ENCODE measurements at places on chromosomes 11 and 22.

GRCh38 chr11:122220321-122220720, 104.3 kb upstream of the BLID start:
- DNase-seq, result peak; percentile 73

- DNase-seq, result peak; percentile 76
Observed at GRCh38 chr11:123973816-123974215, 3.8 kb downstream of the OR10S1 start.

- no peak for DNase-seq
Observed at GRCh38 chr11:6941970-6942369, 15.7 kb downstream of the ZNF215 start.

- DNase-seq, result no peak
Observed at GRCh38 chr11:109884501-109884900, 208.7 kb upstream of the ZC3H12C start.

GRCh38 chr22:44975427-44976262, 34.2 kb downstream of the PHF21B start:
- peak; percentile 81 for DNase-seq

- DNase-seq, result no peak
Observed at GRCh38 chr11:96021901-96022650, 98.2 kb upstream of the MTMR2 start.

DNA sequence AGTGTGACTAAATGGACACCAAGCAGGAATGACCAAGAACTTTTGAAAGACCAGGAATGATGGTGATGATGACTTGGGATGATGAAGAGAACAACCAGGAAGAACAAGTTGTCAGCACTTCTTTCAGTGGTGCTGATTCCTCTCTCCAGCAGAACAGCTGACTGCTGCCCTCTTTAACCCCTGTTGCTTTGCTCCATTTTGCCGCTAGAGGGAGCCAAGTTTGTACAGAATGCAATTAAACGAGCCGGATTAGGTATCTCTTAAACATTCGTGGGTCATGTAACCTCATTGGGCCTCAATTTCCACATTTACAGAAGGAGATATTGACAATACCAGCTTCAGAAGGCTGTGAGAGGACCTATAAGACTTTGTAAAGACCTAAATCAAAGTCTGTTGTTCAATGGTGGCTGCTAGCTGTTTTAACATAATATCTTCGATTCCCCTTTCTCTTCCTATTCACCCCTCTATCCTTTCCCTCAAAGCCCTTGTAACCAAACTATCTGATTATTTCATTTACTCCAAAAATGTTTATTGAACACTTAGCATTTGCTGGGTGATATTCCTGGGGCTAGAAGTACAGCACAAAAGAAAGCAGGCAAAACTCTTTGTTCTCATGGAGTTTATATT, 1.9 kb downstream of the OR4S1 start:
- DNase-seq, result peak; percentile 11

DNA sequence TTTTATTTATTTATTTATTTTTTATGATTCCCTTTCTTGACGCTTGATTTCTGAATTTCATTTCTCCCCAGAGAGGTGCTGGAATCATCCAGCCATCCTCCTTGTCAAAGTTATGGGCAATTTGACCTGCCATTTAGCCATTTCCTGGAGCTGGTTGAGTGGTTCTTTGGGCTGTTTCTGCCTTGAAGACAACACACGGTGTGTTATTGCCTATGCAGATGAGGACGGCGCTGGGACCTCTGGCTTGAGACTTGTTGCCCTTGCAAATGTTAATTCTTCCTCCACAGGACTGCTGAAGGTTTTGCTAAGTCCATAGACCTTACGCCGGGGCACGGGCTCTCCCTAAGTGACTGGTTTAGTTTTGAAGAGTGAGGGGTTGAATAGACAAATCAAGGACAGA, 147.9 kb upstream of the PLET1 start:
- no peak for DNase-seq

DNA sequence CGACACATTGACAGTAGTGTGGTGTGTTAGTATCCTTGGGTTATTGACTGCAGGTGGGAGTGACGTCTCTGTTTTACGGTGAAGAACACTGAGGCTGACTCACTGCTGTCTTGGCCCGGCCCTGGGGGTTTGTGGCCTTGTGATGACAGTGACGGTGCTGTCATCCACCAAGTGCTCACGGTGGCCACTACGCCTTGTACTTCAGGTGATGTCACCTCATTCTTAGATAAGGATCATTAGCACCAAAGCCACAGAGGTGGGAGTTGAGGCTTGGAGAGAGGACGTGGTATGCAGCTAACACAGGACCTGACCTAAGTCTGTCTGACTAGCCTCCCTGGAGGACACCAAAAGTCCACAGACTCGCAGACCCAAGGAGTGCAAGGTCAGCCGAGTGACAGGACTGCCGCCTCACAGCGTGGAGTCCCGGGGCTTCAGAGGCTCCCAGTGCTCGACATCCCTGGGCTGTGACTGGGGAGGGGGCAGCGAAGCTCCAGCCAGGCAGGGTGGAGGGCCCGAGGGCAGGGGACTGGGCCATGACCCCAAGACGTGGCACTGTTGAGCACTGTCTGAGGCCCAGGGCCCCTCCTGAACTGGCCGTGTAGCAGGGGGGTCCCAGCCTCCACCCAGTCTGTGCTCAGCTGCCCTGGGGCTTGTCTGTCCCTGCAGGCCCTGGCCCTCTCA, 56.5 kb downstream of the NAT10 start:
- peak; percentile 46 for DNase-seq

- DNase-seq, result peak; percentile 7
Observed at GRCh38 chr11:17473071-17473744, 3.4 kb downstream of the ABCC8 start.

DNA sequence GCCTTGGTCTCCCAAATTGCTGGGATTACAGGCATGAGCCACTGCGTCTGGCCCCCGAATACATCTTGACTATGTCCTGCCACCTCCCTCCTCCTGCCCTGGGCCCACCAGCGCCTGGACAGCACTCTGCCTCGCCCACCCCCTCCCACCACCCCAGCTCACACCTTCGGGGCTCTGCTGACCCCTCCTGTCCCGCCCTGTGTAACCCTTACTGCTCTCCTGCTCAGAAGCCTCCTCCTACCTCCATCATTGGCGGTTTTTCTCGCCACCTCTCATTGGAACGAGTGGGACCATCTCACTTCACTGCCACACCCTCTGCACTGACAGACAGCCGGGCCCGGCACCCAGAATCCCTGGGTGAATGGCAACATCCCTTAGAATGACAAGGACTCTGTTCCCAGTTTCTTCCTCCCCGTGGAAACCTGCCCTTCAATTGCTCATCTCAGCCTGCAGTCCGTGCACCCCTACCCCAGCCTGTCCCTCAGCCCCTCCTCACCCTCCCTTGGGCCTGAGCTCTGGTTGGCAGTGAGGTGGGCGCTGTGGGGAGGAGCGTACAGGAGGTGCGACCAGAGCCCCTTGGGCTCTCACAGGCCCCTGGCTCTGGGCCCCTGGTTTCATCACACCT, 32.2 kb downstream of the LRRC74B start:
- DNase-seq, result no peak

GRCh38 chr11:117449111-117449693, 121.5 kb downstream of the CEP164 start:
- no peak for DNase-seq

DNA sequence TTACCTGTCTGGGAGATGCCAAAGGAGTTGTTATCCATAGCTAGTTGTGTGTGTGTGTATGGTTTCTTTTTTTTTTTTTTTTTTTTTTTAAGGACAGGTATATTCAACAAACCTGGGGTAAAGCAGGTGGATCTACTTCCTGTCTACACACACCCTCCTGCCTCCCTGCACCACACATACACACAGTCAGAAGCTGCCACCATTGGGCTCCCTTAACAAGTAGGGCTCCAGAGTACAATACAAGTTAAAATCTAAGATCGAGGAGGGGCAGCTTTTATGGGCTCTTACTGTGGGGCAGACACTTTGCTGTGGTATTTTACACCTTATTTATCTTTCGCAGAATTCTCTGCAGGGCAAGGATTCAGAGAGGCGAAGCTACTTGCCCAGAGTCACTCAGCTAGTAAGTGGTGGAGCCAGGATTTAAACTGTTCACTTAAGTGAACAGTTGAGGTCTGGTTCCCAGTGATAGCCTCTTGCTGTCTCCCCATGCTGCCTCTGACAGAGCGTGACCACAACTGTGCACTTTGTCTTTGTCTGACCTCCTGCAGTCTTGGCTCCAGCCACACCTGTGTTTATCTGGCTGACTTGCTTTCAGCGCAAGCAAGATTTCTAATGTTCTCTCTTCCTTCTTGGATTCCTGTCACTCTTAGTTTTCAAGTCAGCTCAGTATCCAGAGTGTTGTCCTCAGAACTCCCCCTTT, 135.0 kb downstream of the CSNK2A3 start:
- DNase-seq, result no peak

DNA sequence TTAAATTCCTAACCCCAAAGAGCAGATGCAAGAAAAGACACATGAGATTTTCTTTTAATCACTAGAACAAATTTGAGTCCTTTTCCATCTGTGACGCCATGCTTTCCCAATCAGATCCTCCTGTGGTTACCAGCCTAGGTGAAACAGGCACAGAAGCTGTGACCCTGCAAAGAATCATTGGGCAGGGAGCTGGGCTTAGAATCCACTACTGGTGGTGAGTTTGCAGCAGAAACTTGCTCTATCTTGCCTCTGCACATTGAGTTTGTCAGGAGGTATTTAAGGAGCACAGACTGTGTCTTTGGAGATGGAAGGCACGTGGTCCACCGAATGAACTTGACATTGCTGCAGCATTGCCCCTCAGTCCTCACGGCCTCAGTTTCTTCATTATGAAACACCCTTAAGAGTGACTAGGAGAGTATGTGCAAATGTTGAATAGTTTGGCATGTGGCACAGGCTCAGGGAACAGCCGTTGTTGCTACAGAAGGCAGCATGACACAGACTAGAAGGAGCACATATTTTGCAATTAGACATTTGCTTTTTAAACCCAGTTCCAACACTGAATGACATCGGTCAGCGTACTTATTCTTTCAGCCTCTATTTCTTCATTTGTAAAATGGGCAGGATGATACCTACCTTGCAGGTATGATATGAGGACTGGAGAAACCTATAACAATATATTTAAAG, 127.6 kb downstream of the DBX1 start:
- no peak for DNase-seq

DNA sequence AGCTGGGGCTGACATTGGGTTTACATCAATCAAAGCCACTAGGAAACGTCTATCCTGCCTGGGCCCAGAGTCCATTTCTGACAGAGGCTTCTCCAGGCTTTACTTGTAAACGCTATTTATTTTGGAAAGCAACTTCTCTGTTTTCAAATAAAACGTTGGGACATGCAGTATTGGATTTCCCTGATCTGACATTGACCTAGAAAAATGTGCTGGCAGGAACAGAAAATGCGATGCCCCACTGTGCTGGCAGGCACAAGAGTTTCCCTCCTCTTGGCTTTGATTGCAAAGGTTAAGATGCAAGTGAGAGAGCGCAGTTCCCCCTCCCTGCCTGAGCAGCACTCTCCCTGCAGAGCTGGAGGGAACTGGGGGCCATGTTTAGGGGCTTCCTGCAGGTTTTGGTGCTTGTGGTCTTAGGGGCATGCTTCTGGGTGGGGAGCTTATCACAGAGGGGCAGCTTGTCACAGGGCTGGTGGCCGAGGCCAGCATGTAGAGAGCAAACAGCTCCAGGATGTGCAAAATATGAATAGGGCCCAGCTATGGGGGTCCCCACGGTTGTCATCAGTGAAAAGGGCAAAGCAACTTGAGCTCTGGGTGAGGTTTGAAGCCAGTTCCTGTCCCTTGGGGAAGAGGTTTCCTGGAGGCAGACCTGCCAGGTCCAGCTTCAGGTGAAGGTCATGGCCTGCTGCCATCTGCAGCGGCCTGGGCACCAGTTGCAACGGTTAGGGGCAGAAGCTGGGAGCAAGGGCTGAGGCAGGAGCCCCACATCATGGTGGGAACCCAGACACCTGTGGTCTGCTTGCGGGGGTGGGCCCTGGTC, 42.3 kb upstream of the DKK3 start:
- no peak for DNase-seq

GRCh38 chr11:109704432-109704831, 282.4 kb downstream of the C11orf87 start:
- no peak for DNase-seq

- DNase-seq, result no peak
Observed at GRCh38 chr11:46522682-46523281, 71.0 kb downstream of the AMBRA1 start.

- DNase-seq, result no peak
Observed at GRCh38 chr11:34911676-34912075, 4.5 kb downstream of the APIP start.

DNA sequence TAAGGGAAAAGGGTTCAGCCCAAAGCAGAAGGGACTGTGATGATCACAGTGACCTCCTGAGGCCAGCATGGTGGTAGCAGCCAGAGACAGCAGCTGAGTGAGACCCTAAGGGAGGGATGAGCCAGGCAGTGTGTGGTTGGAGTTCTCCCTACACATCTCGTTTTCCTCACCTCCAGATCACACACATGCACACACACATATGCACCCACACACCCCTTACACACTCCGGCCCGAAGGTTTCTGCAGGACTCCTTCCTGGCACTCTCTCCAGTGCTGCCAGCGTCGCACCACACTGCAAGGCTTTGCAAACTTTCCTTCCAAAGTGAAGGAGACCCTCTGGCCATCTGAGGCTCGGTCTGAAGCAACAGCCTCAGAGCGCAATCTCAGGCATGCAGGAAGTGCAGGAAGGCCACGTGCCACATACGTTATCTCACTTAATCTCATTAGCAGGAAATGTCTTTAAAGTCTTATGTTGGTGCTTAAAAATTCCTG, 26.9 kb upstream of the TP53I11 start:
- peak; percentile 26 for DNase-seq

GRCh38 chr22:50526108-50526833, 873 bp upstream of the SCO2 start:
- peak; percentile 81 for DNase-seq

DNA sequence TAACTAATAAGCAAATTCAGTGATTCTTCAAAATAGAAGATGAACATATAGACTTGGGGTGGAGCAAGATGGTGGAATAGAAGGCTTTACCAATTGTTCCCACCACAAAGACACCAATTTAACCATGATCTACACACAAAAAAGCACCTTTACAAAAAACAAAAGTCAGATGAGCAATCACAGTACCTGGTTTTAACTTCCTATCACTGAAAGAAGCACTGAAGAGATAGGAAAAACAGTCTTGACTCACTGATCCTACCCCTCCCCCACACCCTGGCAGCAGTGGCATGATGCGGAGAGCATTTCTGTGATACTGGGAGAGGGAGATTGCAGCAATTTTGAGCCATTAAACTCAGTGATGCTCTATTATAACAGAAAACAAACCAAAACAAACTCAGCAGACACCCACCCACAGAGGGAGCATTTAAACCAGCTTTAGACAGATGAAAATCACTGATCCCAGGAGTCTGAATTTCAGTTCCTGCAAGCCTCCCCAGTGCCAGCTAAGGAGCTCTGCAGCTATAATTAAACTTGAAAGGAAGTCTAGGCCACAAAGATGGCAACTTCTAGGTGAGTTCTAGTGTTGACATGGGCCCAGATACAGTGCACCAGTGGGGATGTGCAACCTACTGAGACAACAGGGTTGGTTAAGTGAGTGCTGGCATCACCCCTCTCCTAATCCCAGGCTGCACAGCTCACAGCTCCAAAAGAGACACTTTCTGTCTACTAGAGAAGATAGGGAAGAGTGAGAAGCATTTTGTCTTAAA, 161.8 kb upstream of the GRIA4 start:
- DNase-seq, result no peak

- DNase-seq, result no peak
Observed at GRCh38 chr11:66715346-66716085, 13.5 kb downstream of the SPTBN2 start.
